Stimulated activated CD8-positive, alpha-beta memory T cell treated with anti-CD3 and anti-CD28 coated beads, Interleukin-4, amount 100 ng/mL, for 1 hour (primary cell): ENCODE measurements at places on chromosomes 3 and 15.
A peak's percentile ranks its signal among the peaks of the same experiment; 100 is the strongest.

DNA sequence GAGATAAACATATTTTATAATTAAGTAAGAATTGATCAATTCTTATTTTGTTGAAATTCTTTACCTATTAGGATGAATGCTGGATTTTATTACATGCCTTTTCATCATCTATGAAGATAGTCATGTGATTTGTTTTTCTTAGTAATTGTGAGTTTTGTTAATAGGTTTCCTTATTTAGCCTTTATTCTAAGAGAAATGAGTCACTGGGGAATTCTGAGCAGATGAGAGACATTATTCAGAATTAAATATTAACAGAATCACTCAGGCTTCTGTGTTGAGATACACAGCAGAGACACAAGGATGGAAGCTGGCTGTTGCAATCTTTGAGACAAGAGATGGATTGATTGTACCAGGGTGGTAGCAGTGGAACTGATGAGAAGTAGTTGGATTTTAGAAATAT, 7.4 kb upstream of the ANO10 start:
- no peak for DNase-seq

DNA sequence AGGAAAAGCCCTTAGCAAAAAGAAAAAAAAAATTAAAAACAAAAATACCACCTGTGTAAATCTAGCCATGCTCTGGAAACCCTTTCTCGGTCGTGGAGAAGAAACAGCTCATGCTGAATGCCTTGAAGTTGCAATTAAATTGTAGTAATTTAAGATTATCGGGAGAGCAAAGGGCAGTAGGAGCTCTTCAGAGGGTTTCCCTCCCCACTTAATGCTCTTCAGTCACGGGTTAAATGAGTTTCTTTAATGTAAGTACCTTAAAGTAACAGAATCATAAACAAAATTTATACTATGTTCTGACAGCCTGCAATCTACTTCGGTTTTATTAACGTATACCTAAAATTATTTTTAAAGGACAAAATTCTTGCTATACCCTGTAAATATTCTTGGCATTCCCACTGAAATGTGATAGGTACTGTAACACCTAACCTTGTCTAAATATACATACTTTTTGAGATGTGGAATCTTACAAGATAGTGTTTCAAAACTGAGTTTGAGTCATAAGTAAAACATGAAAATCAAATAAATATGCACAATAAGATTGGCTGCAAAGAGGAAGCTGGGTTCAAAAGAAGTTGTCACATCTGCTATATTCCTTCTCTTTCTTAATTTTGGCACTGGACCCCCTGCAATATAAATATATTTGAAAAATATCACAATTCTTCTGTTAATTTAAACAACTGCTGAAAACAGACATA, 5.3 kb downstream of the FOXP1 start:
- no peak for DNase-seq

GRCh38 chr15:90022905-90023700, 22.0 kb downstream of the ZNF710 start:
- no peak for DNase-seq

GRCh38 chr15:85568261-85568808, 187.9 kb downstream of the AKAP13 start:
- DNase-seq, result no peak

GRCh38 chr15:70082281-70082900, 15.3 kb downstream of the TLE3 start:
- no peak for DNase-seq

- DNase-seq, result no peak
Measured at GRCh38 chr15:41966414-41966812, 5.9 kb downstream of the EHD4 start.

- DNase-seq, result no peak
Measured at GRCh38 chr3:170589113-170589512, 3.2 kb upstream of the SLC7A14 start.

DNA sequence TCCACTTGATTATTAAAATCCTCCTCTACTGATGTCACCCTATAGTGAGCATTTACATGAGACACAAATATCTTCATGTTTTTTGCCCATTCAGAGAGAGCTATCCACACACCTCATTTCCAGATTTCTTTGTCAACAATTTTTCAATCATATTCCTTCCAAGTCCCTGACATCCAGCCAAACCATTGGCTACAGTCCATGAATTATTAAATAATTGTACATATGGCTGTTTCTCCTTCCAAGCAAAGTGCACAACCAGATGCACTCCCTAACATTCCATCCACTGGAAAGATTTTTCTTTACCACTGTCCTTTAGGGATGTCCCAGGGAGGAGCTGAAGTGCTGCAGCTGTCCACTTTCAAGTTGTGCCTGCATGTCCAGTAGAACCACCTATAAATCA, 328.0 kb upstream of the MDFIC2 start:
- DNase-seq, result no peak

GRCh38 chr15:63476229-63476632, 28.2 kb upstream of the USP3 start:
- no peak for DNase-seq

DNA sequence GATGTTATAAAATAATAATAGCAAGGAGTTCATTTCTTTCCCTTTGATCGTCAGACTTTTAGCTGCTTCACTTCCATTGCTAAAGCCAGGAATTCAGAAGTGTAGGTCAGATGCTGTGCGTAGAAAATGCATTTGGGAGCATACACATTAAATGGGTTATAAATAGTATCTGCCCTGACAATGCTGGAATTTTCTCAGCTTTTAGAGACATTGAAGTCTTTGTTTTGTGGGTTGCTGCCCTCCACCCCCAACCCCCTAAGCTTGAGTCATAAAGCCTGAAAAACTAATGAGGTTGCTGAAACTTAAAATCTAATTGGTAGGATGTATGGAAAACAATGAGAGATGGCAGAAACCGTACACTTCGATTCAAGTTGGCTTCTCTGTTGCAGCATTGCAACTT, 81.9 kb downstream of the MITF start:
- no peak for DNase-seq

DNA sequence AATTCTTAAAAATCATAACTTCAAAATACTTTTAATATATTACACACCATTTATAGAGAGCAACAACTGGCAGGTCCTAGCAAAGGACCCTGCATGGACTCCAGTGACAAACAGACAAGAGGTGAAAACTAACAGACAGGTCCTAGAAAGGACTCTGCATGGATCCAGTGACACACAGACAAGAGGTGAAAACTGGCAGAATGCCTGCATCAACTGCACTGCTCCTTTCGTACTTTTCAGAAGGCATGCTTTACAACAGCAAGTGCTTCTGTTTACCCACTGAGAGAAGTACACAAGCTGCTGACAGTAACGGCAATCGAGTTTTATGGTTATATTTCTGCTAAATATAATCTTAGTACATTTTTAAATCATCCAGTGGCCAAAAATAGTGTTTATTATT, 24.3 kb upstream of the GP5 start:
- no peak for DNase-seq

DNA sequence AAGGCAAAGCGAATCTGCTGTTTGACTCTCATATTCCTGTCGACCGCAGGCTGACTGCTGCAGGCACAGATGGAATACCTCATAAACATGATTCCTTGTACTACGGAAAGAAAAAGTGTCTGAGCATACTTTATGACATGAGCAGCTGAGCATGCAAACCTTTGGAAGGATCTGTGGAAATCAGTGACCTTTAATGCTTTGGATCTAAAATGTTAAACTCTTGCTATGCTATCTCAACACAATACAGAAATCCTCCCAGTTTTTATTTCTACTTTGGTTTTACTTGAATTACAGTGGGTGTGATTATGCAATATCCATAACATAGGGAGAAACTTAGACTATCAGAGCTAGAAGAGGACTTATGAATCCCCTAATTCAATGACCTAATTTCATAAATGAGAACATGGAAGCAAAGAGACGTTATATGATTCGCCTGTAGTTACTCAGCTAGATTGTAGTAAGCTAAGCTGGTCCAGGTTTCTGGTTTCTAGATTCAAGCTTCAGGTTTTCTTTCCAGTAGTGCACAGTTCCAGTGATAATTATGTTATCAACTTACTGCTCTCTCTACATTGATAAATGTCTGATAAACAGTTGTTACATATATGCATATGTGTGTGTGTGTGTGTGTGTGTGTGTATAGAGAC, 127.6 kb upstream of the GBE1 start:
- DNase-seq, result no peak

GRCh38 chr15:65795663-65796216, 3.6 kb upstream of the DENND4A start:
- DNase-seq, result no peak

- no peak for DNase-seq
Measured at GRCh38 chr3:869734-870133, 223.1 kb upstream of the CNTN6 start.

DNA sequence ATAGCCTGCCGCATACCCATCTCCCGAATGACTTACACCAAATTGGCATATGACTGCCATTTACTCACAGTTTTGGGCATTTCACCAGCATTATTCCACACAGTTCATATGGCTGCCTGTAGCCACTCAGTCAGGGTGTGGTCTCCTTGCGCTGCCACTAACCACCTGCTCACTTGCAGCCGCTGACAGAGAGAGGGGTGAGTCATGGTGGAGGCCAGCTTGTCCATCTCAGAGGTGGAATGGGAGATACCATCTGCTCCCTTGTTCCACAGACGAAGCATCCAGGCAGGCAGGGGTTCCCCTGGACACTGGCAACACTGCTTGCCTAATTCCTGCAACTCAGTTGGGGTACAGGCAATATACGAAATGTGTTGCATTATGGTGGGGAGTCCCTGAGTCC, 15.6 kb downstream of the CCRL2 start:
- no peak for DNase-seq

- no peak for DNase-seq
Measured at GRCh38 chr15:33923446-33923845, 44.9 kb upstream of the CHRM5 start.

- DNase-seq, result no peak
Measured at GRCh38 chr3:114566767-114567166, 272.9 kb downstream of the TIGIT start.

- DNase-seq, result peak; percentile 54
Measured at GRCh38 chr3:39383045-39383880, at the start of gene SLC25A38. TSS of gene SLC25A38 (plus strand) at chr3:39383370. CDS start at chr3:39383725, 355 bp downstream.

GRCh38 chr3:172746475-172746874, 4.1 kb upstream of the ECT2 start:
- DNase-seq, result no peak

GRCh38 chr3:120410541-120410940, 40.3 kb downstream of the FSTL1 start:
- DNase-seq, result no peak

GRCh38 chr3:155581579-155581978, 163.3 kb downstream of the PLCH1 start:
- no peak for DNase-seq

DNA sequence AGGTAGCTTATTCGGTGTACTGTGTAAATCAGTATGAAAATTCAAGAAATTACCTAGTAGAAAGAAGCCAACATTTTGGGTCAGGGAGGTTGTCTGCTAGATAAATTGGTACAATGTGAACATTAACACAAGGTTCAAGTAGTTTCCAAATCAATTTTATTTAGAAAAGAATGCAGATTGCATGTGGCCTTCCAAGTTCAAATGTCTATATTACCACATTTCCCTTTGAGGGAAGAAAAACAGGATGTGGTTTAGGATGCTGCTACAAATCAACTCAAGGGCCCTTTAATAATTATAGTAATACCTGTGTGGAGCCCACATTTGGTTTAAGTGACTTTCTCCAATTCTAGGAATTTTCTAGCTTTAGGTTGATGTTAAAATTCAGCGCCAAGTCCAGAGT, 57.5 kb downstream of the CADPS start:
- no peak for DNase-seq

GRCh38 chr15:31487811-31488436, 161.3 kb downstream of the KLF13 start:
- no peak for DNase-seq

GRCh38 chr3:141738891-141739363, 829 bp downstream of the RNF7 start:
- DNase-seq, result no peak

DNA sequence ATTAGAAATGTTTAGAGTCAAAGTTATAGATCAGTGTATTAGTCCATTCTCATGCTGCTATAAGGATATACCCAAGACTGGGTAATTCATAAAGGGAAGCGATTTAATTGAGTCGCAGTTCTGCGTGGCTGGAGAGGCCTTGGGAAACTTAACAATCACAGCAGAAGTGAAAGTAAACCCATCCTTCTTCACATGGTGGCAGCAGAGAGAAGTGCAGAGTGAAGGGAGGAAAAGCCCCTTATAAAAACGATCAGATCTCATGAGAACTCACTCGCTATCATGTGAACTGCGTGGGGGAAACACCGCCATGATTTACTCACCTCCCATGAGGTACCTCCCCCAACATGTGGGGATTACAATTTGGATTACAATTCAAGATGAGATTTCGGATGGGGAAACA, 871.5 kb downstream of the DIPK2A start:
- no peak for DNase-seq

GRCh38 chr3:191227541-191227940, 28.5 kb downstream of the OSTN start:
- DNase-seq, result no peak

DNA sequence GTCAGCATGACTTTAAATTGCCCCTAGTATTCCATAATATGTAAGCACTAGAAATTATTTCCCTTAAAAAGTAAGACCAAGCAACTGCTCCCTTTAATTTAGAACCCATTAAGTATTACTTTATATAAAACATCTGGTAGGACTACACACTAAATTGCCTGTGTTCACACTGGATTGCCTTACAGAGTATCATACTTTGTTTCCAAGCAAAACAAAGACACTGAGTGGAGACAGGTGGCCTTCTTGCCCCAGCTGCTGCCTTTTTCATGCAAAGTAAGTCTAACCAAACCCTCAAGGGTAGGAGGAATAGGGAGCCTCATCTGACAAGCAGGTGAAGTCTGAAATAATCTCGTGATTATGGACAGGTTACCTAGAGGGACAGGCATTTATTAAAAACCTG, 87.3 kb downstream of the PEX5L start:
- DNase-seq, result no peak

GRCh38 chr15:45588219-45588875, 1.2 kb downstream of the BLOC1S6 start:
- no peak for DNase-seq

GRCh38 chr3:97857401-97857800, 35.6 kb downstream of the CRYBG3 start:
- no peak for DNase-seq

DNA sequence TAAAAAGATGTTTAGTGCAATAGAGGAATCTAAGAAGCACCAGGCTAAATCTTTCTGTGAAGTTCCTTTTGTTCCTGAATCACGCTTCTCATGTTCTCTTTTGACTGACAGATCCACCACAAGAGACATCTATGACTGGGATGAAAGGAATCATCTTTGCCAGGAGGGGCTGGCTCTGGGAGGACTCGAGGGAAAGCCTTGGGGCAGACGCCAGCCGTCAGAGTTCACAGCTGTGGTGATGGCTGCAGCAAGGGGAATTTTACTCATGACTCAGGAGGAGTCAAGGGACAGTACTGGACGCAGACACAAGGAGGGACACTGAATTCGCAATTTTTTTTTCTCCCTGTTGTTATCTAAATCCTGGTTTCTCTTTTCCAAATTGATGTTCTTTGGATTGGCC, 38.7 kb downstream of the C3orf38 start:
- no peak for DNase-seq

DNA sequence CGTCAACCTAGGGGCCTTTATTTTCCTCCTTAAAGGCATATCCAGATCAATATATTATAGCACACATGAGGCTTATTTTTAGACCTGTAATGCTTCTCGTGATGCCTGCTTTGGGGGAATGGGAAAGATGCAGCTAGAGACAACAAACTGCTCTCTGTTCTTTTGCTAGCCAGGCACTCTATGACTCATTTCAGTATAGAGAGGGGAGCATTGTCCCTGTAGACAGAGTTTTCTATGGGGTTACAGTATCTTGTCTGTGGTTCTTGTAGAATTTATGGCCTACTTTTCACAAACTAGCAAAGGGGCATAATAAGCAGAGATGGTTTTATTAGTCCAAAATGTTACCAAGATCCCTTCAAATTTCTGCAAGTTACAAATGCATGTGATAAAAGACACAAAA, 305.6 kb downstream of the LSAMP start:
- no peak for DNase-seq
